ENCODE measurements at places on chromosomes 4 and X.
A peak's percentile ranks its signal among the peaks of the same experiment; 100 is the strongest.

DNA sequence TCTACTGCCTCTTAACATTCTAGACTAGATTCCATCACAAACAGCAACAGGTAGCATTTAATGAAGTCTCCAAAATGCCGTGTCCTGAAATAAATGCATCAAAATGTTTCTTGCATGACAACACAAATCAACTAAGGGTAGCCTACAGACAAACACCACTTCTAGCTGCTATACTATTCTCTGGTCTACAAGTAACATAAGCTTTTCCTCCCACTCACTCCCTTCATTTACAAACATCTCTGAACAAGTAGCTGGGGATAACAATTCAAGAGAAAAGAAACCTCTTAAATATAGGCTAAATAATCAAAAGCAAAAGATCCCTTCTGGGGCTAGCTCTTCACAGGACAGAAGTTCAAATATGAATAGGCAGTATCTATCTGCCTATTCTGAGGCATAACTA lies 20.8 kb downstream of the PPP3CA start:
- DNase-seq, result no peak

- DNase-seq, result no peak
Measured at GRCh38 chr4:158333820-158334219, 123.5 kb downstream of the TMEM144 start.

DNA sequence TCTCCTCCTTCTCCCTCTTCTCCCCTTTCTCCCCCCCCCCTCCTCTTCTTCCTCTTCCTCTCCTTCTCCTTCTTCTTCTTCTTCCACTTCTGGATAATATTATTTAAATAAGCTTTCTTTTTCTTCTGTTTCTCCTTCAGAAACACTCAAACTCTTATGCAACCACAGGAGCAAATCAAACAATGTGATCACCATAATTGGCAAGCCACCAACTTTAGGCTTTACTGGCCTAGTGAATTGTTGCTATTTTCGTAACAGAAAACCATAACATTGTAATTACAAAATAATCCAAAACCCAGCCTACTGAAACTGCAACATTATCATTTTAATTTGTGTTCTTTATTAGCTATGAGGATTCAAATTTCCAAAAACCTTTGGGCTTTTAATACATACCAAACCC lies 14.3 kb downstream of the DCAF8L1 start:
- peak; percentile 69 for DNase-seq

DNA sequence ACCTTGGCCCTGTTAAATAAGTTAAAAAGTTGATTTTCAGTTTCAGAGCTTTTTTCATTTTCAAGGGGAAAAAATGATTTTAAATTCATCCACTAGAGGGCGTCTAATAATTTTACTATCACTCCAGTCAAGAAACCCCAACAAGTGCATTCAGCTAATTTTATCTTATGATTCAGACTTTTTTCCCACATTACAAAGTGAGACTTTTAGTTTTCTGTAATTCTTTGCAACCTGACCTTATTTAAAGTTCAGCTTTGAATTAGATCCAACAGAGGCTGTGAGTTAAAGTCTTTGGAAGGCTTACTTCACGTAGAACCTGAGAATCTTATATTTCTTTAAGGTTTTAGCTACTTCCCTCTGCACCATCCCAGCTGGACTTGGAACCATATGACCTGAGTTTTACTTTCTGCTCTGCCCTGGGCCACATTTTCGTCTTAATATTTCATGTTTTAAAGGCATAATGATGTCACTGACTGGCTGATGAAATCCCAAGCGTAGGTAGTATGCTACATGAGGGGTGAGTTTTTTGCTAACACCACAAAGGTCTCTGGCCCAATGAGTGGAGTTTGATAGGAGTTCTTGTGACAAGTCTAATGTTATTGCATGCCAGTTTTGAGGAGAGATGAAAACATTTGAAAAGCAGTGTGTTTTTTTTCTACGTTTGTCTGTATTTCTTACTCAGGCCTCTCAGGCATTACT lies 7.2 kb downstream of the GNRHR start:
- peak; percentile 58 for DNase-seq

GRCh38 chr4:336099-336892 lies 1.3 kb upstream of the ZNF141 start:
- no peak for DNase-seq

GRCh38 chrX:27968878-27969277 lies 12.4 kb downstream of the DCAF8L1 start:
- DNase-seq, result peak; percentile 25

DNA sequence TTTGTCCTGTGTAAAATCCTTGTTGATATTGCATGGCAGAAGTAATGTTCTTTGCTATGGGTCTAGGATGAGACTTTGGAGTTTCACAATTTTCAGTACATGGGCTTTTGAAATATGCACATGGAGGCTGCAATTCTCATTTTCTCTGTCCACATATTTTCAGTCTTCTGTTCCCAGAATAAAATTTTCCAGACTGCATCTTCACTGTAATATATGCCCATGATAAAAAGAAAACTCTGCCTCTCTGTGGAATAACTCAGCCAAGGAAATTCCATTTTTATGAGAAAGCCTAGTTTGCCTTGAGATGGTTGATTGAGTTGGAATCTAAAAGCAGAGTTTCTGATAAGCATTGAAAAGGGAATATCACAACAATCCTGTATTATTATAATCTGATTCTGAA lies 601.4 kb upstream of the AADAT start:
- no peak for DNase-seq

- no peak for DNase-seq
Measured at GRCh38 chr4:65546882-65547416, 123.3 kb downstream of the EPHA5 start.

- DNase-seq, result peak; percentile 76
Measured at GRCh38 chr4:71184195-71184781, 154.5 kb upstream of the SLC4A4 start.

- no peak for DNase-seq
Measured at GRCh38 chr4:80568891-80569290, 233.4 kb downstream of the CFAP299 start.

DNA sequence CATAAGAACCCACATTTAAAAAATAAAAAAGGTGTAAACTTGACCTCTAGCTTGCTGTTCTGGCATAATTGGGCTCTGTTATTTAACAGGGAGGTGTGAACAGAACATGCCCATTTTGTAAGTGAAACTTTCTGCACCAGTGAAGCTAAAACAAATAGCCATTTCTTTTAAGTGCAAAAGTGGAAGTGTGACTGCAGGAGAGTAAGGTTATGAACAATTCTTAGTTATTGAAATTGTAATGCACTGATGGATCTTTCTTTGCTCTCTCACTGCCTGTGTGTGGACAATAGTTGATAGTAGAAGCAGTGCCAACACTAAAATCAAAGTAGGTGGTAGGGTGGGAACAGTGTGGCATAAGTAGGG lies 12.6 kb downstream of the P2RY10 start:
- DNase-seq, result no peak

DNA sequence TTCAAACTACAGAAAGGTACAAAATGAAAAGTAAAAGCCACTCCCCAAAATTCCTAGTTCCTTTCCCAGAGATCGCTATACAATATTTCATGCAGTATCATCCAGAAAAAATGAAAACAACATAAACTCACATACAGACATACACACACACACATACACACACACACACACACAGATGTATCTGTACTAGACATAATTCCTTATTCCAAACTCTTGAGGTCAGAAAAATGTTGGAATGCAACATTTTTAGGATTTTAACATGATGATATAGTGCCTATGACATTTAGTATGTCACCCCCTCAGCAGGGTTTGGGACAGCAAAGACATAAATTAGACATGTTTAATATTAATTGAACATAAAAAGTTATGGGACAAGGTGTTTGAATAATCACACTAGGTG lies 73.4 kb upstream of the LHFPL1 start:
- no peak for DNase-seq

DNA sequence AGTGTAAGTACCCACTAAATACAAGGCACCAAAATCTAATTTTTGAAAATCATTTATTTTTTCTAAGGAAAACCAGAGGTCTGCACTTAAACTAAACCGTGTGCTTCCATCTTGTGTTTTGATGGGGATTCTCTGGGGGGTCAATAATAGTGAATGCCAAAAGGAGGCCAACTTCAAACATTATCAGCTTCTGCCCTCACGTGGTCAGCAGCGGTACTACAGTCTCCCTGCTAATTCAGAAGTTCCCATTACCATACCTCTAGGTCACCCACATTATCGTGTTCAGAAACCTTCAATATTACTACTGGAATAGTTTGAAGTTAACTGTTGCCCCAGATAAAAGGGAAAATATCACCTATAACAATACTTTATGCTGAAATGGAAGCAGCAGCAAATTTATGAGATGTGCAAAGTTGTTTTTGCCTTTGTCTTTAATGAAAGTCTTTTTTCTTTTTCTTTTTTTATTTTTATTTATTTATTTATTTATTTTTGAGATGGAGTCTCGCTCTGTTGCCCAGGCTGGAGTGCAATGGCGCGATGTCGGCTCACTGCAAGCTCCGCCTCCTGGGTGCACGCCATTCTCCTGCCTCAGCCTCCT lies 17.3 kb downstream of the CTPS2 start:
- DNase-seq, result peak; percentile 84

GRCh38 chr4:36676139-36677050 lies 395.0 kb downstream of the DTHD1 start:
- DNase-seq, result peak; percentile 54

DNA sequence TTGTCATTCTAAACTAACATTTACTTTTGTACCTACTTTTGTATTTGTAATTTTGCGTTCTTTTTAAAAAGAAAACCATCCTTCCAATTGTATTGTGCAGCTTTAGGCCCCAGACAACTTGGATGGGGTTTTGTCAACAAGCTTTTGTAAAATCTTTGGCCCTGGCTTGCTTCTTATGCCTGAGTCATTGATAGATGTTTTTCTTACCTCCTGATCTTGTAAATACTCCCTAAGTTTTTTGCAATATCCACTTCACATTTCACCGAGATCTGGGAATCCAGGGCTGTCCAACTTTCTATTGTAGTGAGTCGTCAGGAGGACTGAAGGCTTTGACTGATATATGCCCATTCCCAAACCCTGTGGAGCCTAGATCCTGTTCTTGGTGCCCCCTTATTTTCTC lies 126.9 kb upstream of the GUCY1A1 start:
- no peak for DNase-seq

- DNase-seq, result no peak
Measured at GRCh38 chr4:2071252-2071911, 12.3 kb downstream of the NAT8L start.

DNA sequence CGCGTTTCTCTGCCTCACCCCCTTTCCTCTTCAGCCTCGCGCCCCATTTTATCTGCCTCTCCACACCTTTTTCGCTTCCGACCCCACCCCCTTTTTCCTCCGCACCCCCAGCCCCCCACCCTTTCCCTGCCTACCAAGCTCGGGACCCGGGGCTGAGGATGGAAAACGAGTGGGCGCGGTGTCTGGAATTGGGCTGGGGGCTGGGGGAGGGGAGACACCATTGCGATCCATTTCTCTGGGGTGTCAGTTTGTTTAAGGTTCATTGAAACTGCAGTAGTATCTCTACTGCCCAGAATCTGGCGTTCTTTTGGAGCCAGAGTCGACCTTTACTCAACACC lies 707 bp downstream of the SLC9A6 start:
- peak; percentile 31 for DNase-seq

DNA sequence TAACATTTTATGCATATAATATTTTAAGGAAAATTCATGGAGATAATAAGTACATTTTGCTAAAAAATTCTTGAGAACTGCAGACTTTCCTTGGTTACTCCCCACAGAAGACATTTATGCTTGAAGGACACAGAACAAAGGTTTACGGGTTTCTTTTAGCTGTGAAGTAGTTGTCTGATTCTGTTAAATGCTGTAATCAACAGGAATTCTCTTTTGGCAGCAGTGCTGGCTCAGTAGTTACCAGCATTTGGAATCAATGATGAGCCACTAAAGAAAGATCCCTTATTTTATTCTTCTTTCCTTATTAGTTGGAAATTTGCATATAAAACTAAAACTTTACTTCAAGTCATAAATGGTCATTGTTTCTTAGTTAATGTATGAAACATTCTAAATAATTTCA lies 199.3 kb upstream of the FAT4 start:
- DNase-seq, result no peak

DNA sequence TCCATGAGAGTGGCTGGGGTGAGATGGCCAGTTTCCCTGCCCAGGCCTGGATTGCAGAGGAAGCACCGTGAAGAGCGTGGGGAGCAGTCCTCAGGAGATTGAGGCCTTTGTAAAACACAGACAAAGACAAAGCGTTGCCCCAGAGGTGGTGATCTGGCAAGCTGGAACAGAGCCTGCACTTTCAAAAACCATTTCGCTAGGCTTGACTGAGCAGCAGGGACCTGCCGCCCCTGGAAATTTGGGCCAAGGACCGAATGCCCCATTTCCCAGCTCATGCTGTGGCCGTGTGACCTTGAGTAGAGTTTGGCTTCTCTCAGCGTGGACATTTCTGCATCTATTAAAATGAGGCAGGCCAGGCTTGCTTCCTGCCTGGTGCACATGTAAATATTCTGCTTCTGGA lies 381.4 kb downstream of the BCOR start:
- no peak for DNase-seq

DNA sequence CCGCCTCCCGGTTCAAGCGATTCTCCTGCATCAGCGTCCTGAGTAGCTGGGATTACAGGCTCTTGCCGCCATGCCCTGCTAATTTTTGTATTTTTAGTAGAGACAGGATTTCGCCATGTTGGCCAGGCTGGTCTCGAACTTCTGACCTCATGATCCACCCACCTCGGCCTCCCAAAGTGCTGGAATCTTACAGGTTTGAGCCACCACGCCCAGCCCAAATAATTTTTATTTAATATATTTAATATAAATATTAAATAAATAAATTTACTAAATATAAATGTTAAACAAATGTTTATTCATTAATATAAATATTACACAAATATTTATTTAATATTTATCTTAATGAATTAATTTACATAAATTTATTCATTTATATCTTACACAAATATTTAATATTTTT lies 120.2 kb downstream of the SHOX start:
- no peak for DNase-seq

DNA sequence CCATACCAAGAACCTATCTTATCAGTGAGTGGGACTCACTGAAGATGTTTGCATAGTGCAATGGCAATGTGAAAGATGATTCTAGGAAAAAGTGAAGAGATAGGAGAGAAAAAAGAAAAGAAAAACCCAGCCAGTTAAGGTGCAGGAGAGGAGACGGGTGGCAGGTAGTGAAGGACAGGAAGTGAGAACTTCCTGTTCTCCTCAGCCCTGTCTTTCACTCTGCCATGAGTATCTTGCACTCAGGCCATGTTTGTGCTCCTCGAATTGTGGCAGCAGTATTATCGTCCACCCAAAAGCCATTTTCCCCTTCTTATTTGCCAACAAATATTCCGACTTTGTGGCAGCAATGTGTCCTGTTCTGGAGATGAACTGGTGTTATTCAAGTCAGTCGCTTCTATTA lies 8.6 kb upstream of the ENPEP start:
- DNase-seq, result no peak

DNA sequence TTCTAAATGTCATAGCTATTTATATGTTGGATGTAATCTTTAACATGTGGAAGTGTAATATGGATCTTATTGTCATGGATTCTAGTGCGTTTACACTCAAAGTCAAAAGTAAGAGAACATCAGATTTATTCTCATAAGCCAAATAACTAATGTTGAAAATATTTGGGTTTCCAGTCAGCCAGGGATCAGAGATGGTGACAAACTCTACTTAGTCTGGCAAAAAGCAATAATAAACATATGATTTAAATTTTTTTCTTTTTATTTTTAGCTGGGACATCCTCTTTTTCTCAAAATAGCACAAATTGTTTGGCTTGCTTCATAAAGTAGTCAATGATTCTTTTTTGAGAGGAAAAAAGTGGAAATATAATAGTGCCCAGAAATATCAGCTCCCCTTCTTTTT lies 392.3 kb downstream of the ARHGAP24 start:
- no peak for DNase-seq

Data from HAP-1 (cell line).